ENCODE measurements at places on chromosomes 7 and 10.

- no peak for DNase-seq
These were observed 126.3 kb downstream of the COL26A1 start for GRCh38 chr7:101488826-101489572.

- DNase-seq, result no peak
These were observed 54.5 kb downstream of the GLRX3 start for GRCh38 chr10:130190737-130191115.

DNA sequence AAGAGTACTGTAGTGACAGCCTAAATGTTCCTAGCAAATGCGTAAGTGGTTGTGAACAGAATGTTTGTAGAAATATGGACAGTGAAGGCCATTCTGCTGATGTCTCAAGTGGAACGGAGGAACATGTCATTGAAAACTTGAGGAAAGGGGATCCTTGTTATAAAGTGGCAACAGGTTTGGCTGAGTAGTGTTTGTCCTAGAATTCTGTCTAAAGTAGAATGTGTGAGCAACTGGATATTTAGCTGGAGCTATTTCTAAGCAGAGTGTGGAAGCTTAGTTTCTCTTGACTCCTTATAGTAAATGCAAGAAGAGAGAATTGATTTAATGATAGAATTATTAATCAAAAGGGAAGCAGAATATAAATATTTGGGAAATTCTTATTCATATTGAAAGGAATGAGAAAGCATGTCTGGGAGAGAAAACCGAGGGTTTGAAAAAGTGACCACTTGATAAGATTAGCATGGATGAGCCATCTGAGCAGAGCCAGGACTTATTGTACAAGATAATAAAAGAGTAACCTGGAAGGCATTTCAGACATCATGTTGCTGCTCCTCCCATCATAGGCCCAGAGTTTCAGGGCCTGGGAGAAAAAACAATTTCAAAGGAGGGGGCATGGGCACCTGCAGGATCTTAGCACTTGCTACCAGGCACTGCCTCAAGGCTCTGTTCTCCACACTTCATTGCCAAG is 276.1 kb downstream of the BMPER start:
- no peak for DNase-seq

DNA sequence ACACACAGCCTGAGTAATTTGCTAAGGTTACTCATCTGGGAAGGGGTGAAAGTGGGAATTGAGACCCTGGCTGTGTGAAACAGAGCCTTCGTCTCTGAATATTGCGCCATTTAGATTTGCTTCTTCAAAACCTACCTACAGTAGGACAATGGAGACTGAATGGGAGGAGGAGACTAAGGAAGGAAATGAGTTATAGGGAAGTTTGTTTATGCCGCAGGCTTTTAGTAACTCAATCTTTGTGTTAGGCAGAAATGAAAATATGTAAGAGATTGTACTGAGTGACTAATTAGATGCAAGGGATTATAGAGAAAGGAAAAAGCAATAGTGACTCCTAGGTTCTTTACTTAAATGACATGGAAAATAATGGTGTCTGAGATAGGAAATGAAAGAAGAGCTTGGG is 80.2 kb downstream of the KCND2 start:
- DNase-seq, result no peak

DNA sequence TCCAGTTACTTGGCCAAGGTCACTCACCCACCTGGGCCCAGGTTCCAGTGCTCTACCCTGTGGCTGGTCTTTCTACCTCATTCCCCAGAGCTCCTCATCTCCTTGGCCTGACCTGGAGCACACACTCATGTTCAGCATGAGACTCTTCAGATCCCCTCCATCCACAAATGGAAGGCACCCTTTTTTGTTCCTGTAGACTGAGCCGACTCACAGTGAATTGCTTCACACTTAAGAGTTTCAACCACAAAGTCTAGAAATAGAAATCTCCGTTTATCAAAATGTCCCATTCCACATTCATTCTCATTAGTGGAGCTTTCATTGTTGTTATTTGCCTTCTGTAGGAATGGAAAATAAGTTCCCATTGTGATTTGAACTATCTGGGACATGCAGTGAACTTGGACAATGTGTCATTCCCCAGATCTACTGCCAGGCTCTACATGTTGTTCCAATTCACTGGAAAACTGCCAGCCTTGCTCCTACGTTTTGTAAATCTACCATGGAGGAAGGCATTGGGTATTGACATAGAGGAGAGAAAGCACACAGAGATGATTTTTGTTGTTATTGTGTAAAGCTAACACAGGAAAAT is 125.3 kb upstream of the CELF2 start:
- no peak for DNase-seq

DNA sequence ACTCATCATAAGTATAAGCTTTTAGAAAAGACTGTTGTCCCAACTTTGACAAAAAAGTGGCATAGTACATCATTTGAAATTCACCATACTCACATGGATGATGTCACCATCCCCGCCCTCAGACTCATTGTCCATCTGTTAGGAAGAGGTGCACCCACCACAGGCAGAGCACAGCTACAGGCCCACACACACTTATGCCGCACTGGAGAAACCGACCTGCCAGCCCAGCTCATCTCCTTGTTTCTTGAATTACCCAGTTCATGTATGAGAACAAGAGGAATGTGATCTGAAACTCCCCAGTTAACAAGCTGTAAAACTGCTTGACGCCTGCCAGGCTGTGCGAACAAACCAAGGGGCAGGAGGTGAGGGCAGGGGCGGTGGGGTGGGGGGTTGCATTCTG is 312.0 kb downstream of the DPP6 start:
- no peak for DNase-seq

GRCh38 chr10:104391150-104391968 is 37.7 kb downstream of the CFAP58 start:
- no peak for DNase-seq

- peak; percentile 54 for DNase-seq
These were observed 92.0 kb downstream of the ZFAND4 start for GRCh38 chr10:45580371-45581215.

GRCh38 chr10:62587011-62587410 is 212.8 kb downstream of the ZNF365 start:
- DNase-seq, result no peak

- no peak for DNase-seq
These were observed 207.7 kb downstream of the PTN start for GRCh38 chr7:137135654-137136350.

DNA sequence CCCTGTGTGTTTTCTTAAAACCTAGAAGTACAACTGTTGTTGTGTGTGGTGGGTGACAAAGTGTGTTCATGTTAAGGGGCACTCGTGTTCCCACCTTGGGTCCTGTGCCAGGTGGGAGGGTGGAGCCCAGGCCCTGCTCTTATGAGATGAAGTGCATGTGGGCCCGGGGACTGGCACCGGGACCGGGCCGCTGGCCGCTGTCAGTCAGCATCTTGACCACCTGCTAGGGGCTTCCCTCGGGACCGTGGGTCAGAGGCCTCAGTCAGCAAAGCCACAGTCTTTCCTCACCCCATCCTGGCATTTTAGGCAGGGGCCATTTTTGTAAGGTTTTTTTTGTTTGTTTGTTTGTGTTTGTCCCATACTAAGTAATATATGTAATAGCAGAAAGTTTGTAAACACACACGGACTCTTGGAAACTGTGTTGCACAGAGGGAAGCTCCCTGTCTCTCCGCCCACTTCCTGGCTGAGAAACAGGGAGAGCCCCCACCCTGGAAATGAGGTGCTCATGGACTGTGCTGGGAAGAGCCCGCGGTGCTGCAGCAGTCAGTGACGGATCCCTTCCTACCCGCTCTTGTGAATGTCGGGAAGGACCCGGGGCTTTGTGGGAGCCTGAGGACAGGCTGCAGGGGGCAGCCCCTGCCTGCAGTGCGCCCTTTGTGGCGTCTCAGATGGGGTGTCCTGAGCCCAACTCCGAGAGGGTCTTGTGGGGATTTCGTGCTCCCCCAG is 13.4 kb downstream of the AGAP3 start:
- no peak for DNase-seq

GRCh38 chr10:49625411-49625810 is 11.6 kb downstream of the CHAT start:
- no peak for DNase-seq

GRCh38 chr10:103929381-103929921 is 11.5 kb upstream of the STN1 start:
- DNase-seq, result no peak

GRCh38 chr10:16408379-16408778 is 28.4 kb upstream of the PTER start:
- no peak for DNase-seq

DNA sequence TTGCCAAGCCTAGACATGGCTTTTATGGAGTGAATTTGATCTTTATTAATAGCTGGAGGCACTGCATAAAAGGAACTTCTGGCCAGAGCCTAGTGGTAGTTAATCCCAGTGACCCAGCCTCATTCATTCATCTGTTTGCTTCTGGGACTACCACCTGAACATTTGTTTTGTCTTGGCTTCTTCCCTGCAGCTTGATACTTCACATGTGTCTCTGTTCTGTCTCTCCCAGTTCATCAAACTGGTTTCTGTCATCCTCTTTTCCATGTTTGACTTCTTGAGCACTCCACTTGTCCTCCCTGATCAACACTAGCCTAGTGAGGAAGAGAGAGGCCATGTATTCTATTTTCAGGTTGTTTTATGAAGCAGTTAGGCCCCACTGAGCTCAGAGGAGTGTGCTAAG is 163.6 kb downstream of the NRG3 start:
- no peak for DNase-seq

- DNase-seq, result no peak
These were observed 81.2 kb downstream of the HIPK2 start for GRCh38 chr7:139696552-139696951.

DNA sequence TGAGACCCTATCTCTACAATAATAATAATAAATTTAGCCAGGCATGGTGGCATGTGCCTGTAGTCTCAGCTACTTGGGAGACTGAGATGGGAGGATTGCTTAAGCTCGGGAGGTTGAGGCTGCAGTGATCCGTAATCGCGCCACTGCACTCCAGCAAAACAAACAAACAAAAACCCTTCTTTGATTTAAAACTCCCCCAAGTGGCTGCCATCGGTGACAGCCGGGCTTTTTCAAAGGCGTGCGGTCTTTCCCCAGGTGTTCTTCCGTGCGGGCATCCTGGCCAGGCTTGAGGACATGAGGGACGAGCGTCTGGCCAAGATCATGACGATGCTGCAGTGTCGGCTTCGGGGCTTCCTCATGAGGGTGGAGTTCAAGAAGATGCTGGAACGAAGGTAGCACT is 1.9 kb upstream of the MYH16 start:
- no peak for DNase-seq

DNA sequence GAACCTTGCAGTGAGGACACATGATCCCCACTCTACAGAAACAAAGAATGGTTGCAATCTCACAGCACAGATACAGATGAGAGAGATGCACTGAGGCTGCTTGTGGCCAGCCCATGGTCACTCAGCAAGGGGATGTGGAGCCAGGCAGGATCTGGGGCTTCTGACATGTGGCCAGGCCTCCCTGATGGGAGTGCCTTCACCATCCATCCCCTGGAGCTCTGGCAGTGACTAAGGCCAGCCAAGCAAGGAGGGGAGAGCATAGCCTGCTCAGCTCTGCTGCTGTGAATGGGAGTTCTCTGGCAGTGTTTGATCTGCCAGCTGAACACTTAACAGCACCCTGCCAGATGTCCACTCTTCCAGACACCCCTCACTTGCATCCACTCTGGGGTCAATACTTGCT is 19.8 kb downstream of the C10orf71 start:
- DNase-seq, result no peak

DNA sequence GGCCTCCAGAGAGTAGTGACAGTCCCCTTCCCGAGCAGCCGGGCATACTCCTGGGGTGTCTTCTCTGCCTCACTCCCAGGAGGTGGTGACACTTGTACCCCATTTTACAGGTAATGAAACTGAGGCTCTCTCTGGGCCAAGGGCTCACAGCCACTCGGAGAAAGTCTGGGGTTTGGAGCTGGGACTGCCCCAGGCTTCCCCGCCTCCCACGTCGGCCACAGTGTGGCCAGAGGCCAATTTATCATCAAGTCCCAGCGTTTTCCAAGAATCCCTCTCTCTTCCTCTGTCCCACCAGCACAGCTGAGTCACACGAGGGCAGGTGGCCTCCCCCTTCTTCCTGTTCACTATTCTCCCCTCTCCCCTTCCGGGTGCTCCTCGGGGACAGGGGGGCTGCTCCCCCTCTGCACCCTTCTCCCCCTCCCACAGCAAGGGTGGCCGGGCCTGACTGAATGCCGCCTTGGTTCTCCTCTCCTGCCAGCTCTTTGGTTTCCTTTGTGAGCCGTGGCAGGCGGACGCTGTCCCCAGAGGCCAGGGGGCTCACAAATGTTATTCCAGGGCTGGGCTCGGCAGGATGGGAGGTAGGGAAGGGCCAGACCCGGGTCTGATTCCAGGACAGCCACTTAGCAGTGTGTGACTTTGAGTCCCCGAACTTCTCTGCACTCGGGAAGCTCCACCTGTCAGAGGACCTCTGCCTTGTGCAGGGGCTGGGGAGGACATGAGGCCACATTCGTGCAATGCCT is 17.7 kb downstream of the CLIP2 start:
- DNase-seq, result no peak

GRCh38 chr7:148914208-148914777 is 30.2 kb upstream of the EZH2 start:
- no peak for DNase-seq

GRCh38 chr7:46301677-46302076 is 380.6 kb upstream of the IGFBP3 start:
- DNase-seq, result no peak

DNA sequence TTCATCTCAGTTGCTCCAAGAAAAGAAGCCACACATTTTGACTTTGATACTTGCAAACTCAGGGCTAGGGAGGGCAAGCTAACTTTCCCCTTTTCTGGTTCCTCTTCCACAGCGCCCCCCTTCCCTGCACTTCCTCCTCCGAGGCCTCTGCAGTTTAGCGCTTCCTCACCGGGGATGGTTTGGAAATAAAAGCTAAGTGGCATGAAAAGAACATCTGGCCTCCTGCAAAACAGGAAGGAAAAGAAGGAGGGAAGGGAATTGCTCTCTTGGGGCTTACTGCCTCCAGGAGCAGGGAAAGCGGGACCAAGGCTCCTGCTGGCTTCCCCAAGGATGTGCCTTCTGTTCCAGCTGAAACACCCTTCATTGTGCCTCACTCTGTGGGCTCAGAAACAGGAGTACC is 42.3 kb downstream of the PRKCQ start:
- DNase-seq, result no peak

GRCh38 chr7:1513657-1514095 is 9.5 kb upstream of the INTS1 start:
- DNase-seq, result no peak
